ENCODE measurements at places on chromosomes 16 and 17.

DNA sequence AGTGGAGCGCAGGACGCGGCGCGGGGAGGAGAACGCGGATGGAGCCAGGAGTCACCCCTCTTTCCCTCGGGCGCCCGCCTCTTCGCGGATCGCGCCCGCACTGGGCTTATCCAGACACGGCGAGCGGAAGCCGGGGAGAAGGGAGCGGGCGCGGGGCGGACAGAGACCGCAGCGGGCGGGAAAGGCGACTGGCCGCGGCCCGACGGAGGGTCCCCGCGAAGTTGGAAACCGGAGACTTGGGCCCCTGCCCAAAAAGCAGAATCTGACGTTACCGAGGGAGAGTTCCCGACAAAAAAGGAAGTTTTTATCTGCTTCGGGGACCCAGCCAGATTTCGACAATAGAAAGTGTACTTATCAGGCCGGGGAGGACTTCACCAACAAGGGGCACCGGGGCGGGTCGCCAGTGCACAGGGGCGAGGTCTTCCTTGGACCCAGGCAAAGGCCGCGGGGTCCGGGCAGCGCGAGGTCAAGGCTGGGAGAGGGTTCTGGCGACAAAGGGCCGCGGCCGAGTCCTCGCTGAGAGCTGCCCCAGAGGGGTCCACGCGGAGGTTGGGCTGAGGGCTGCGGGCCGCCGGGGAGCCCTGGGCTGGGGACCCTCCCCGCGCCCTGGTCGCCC, 519 bp downstream of the ST6GALNAC2 start:
- no peak for DNase-seq

DNA sequence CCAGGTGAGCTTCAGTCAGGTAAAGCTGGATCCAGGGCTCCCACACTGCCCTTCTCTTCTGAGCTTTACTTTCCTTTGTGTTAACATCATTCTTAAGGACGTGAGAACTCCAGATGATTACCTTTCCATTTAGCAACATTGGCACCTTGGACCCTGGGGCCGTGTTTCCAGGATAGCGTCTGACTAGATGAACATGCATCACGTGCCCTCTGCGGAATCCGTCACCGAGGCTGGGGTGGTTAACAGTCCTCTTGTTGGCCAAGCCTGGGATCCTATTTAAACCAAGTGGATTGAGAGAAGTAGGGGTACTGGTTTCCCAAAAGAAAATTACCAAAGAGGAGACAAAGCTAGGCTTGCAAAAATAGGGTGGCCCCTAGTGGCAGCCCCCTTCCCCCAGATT, 3.9 kb upstream of the LAT start:
- no peak for DNase-seq

GRCh38 chr17:9151091-9151490, 129.8 kb downstream of the NTN1 start:
- DNase-seq: no peak

DNA sequence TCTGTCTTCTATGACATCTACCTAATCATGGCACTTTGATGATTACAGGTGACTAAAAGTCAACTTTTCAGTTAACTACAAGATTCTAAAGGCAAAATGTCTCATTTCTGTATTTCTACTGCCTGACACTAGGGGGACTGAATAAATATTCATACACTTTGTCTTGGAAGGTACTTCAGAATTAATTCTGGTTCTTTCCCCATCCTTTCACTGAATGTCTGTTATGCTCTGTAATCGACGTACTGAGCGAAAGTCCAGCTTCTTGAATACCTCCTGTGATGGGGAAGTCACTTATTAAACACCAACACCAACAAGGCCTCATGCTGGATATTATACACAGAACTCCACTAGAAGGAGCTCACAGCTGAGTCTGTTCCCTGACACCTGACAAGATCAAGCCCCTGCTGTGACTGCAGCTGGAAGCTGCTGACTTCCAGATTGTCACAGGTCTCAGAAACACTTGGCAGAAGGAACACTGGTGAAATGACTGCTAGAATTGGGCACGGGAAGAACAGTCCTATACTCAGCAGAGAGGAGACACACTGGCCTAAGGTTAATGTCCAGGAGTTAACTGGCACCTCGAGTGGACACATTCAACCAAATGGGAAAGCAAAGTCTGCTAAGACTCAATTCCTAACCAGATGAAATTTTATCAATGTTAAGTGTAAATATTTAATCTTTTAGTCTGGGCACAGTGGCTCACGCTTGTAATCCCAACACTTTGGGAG, 31.9 kb downstream of the CMC2 start:
- no peak for DNase-seq

- no peak for DNase-seq
Measured at GRCh38 chr17:63446753-63447470, 806 bp upstream of the CYB561 start.

GRCh38 chr17:72955391-72956140, 136.9 kb downstream of the SLC39A11 start:
- DNase-seq: peak; percentile 70

DNA sequence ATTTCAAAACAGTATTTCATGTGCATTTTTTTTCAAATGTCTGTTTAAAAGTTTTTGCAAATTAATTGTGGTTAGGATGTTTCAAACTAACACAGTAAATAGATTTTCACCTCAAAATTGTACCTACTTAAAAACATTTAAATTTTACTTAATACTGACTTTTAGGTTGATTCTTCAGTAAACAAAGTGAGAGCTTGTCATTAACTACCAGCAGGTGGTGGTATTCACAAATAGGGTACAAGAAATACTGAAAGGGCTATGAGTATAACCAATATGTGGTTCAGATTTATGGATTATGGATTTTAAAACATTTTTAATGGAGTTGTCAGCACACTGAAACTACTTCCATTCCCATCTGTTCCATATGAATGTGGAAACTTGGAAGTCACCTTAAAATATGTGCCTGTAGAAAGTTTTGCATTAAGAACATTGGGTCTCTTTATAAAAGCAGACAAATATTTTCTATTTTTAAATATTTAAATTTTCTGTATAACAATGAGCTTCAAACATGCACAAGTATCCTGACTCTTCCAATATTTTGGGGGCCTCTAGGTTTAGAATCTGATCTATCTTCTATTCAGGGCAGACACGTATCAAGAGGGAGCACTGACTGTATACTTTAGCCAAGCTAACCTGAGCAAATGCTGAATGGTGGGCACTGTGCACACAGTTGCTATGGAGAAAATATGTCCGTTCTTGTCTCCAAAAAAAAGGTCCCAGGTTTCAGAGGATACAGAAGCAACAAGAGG, 155.6 kb downstream of the SNX11 start:
- DNase-seq: no peak

DNA sequence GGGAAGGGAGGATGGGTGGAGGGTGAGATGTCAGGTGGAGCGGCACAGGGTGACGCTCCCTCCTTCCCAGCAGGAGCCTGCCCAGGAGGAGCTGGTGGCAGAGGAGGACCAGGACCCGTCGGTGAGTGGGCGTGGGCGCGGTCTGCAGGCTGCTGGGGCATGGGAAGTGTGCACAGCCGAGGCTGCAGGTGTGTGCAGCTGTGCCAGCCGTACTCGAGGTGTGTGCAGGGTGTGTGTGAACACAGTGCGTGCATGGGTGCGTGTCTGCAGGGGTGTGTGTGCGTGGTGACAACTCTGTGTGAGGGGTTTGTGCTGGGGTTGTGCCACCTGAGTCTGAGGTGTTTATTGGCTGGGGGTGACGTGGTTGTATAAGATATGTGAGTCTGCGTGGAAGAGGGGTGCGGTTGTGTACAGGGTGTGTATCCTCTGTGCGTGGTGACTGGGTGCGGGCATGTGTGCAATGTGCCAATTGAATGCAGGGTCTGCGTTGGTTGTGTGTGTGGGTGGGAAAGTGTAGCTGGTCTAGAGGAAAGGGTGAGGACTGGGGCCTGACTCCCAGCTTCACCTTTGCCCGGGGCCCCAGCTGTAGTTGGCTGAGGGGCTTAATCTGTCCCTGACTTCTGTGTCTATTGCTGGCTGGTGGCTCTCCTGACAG, 670 bp downstream of the TNFSF12 start:
- DNase-seq: no peak

DNA sequence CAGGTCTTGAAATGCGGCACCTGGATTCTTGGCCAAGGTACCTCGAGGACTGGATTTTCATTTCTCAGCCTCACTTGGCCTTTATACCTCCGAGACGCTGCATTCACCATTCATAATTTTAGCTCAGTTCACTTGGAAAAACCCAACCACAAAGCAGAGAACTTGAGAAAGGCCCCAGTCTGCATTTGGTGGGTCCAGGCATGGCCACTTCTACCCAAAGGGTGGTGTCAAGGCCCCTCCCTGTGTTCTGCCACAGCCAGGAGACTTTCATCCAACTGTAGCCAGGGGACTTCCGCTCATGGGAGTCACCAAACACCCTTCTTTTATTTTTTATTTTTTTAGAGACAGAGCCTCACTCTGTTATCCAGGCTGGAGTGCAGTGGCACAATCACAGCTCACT, 14.7 kb upstream of the TVP23A start:
- DNase-seq: no peak

DNA sequence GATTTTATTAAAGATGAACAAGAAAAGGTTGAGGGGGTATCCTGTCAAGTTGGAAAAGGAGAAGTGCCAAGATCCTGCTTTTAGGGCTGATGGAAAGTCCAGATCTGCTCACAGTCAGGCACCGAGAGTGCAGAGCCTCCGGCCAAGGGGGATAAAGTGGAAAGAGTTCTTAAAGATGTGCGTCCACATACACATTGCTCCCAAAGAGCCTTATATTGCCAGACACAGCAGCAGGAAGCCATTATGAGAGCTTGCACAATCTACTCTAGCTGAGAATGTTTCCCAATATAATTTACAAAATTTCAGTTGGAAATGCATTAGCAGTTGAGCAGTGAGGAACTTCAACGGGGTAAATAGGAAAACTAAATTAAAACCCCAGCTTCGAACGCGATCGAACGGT, 95.6 kb downstream of the SALL1 start:
- DNase-seq: no peak

- no peak for DNase-seq
Measured at GRCh38 chr17:12107905-12108304, 87.2 kb downstream of the MAP2K4 start.

- no peak for DNase-seq
Measured at GRCh38 chr16:2981177-2981898, 1.1 kb upstream of the PKMYT1 start.

GRCh38 chr16:55710466-55710865, 54.7 kb downstream of the SLC6A2 start:
- no peak for DNase-seq

DNA sequence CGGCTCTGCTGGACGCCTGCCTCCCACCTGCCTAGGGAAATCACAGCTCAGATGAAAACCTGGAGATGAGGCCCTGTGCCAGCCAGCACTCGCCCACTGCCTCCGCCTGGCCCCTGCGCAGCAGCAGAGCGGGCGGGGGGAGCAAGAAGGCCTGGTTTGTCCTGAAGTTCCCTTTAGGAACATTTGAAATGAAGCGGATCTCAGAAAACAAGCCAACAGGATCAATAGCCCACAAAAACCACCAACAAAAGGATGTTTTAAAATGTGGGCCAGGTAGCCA, 48.0 kb downstream of the RBFOX3 start:
- no peak for DNase-seq

Measured in fibroblast of skin of right biceps (primary cell).